ENCODE measurements at places on chromosomes 16 and 17.

DNA sequence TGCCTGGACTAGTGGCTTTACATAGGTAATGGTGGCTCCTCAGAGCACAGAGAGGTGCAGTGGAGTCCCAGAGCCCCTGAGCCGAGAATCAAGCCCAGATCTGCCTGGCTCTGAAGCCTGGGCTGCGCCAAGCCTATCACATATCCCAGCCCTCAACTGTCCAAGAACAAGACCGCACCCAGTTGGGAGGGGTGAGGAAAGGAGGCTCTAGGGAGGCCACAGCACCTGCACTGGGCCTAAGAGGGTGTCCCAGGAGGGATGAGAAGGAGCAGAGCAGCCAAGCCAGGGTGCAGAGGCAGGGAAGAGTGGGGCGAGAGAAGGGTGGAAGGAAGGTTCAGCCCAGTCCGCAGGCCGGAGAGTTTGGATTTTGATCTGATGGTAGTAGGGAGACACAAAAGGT is 941 bp upstream of the RNF112 start:
- ATAC-seq: no peak

- no peak for ATAC-seq
Observed at GRCh38 chr17:9646546-9646885, 1.2 kb downstream of the USP43 start.

DNA sequence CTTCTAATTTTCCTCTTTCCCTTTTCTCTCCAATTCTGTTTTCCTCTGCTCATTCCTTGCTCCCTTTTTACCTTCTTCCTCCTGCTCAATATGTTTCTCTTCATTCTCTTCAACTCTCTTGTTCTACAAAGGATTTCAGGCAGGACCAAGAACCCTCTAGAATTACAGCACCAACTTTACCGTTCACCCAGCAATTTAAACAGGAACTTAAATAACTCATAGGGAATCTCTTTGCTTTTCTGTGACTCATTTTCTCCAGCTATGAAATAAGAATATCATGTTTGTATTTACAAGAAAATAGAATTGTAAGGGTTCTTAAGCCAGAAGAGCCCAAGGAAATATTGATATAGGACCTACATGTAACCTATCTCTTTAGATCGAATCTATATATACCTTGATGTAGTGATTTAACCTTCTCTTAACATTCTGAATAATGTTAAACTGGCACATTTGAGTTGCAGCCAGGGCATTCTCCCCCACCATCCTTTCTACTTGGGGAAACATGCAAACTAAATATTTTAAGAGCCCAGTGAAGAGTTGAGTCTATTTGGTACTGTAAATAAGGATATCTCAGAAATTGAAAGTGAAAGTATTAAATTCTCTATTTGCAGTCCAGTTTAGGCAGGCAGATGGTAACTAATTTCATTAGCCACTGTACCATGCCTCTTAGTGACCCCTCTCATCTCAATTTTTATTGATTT is 137.0 kb downstream of the ANKFN1 start:
- peak; percentile 36 for ATAC-seq

DNA sequence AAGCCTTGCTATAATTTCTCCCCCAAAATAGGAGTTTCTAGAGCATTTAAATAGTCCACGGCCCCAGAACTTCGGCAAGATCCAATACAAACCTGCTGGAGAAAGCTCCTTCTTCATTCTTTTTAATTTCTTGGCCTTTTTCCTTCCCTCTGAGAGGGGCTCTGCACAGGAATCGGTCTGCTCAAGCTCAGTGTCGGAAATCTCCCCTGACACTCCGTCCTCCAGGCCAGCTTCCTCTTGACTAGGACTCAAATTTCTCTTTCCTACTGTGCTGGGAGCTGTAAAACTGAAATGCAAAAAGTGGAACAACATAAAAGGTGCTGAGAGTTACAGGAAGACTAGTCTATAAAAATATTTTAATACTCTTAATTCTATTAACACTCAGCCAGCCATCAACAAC is 183.3 kb downstream of the PARN start:
- ATAC-seq: no peak

DNA sequence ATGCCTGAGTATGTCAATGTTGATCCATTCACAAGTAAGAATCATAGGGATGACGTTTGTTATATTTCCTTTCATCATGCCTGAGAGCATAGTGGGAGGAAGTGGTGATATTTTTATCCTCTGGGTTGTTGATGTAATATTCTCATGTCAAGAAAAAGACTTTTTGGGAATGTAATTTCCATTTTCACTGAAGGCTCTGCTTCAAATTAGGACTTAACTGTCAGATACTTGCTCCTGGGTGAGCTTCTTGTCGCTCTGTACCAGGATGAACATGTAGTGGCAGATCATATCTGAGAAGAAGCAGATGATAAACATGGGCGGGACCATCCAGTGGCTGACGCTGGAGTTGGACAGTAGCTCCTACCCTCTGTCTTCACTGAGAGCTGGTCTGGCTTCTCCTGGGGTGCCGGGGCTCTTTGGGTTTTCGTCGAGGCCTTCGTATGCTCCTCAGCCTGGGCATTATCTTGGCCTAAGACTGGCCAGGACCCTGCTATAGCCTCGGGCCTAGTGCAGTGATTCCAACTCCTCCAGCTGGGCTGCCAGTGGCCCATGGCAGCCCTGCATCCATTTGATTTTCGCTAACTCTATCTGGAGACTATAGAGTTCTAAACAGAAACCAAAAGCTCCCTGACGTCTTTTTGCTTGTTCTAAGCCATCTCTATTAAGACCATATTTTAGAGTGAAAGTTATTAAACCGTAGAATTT is 19.7 kb downstream of the CYB5B start:
- ATAC-seq: no peak

DNA sequence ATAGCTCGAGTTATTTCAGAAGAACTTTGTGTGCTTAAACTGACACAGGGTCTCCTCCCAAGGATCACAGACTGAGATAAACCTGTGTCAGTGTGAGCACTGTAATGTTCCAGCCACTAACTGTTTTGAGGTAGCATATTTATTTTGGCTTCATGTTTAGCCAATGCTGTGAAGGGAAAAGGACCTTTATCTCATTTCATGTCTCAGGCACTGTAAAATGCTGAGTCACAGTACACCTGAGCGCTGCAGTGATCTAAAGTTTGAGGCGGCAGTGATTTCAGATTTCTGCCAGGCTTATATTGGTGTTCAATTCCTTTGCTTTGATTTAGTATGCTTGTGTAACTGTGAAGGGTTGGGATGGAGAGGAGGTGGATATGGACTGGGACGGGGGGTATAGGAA is 3.1 kb upstream of the DNAJA2 start:
- ATAC-seq: no peak

DNA sequence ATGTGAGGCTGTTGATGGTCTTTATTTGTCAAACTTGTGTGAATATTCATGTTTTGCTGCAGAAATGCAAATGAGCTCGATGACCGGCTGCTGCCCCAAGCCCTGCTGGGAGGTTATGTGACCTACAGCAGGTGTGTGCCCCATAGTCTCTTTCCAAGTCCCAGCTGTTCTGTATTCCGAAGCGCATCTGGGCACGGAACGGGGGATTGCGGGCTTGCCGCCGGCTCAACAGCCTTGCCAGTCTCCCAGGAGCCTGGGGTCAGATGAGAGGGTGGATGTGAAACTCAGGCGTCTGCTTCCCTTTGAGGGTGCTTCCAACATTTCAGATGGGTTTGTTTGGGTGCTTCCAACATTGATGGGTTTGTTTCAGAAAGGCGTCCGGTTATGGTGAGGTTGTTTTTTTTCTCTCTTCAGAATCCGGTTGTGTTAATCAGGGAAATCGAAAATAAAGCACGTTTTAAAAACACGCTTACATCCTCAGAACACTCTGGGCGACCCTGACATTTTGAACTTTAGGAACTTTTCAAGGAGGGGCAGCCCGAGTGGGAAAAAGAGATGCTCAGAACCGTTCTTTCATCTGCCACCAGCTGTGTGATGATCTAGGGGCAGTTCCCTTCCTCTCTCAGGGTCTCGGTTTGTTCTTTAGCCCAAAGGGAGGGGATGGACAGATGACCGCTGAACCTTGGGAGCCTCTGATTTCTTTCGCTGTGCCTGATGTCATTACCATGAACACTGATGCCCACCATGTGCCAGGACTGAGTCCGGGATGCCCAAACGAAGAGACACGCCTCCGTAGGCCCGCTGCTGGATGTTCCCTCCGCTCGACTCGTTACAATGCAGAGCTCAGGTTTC is 47.8 kb upstream of the AMZ2 start:
- no peak for ATAC-seq

- no peak for ATAC-seq
Observed at GRCh38 chr16:48432136-48432535, 46.9 kb upstream of the SIAH1 start.

- no peak for ATAC-seq
Observed at GRCh38 chr16:83366228-83366627, 441.6 kb upstream of the HSBP1 start.

DNA sequence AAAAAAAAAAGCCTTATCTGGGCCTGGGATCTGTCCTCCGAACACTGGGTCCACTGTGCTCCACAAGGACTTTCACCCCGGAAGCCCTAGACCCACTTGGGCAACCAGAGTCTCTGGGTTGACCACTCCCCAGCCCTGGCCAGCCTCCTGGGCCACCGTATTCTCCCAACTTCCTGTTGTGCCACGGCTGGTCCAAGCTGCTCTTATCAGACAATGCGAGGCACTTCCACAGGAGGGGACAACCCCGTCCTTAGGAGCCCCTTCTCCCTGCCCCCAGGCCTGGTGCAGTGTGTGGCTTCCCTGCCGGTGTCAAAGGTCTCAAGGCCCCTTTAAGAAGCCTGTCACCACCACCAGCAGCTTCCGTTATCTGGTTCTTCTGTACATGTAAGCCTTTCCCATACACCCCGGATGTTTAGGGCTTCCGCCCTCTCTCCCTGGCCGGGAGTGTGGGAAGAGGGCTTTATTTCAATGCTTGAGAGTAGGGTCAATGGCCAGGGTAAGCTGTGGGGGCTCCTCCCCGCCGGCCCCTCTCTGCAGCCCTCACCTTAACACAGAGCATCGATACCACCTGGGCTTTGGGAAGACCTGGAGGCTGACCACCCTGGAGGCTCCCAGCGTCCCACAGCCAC is 313.0 kb downstream of the SEC14L1 start:
- no peak for ATAC-seq

DNA sequence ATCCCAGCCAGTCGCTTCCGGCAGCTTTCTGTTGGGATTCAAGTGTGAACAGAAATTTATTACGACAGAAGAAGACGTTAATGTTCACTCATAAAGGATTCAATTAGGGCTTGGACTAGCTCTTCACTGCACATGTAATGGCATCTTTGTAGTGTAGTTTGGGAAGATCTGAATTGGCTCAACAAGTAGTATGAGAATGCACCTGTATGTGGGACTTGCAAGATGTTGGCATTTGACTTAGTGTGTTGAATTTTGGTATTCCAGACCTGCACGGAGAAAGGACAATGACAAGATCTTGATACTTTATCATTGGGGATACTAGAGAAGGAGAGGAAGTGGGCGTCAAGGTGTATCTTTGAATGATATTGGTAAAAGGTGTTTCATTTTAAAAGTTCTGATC is 1.2 kb downstream of the PSMD11 start:
- no peak for ATAC-seq

DNA sequence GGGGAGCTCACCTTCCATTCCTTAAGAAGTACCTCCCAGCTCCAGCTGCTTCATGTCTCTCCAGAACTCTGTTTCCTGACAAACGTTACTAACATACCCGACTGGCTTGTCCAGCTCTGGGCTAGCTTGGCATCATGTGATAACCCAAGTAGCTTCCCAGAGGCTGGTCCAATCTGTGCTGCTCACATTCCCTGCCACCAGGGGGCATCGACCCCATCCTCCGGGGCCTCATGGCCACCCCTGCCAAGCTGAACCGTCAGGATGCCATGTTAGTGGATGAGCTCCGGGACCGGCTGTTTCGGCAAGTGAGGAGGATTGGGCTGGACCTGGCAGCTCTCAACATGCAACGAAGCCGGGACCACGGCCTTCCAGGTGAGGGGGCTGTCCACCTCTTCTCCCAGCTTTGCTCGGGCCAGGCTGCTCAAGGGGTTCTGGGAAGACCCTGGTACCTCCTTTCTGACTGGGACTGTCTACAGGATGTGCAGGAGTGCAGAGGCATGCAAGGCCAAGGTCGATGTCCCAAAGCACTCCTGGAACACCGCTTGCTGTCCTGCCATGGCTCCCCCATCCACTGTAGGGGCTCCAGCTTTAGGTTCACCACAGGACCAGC is 7.6 kb downstream of the EPX start:
- ATAC-seq: peak; percentile 48

DNA sequence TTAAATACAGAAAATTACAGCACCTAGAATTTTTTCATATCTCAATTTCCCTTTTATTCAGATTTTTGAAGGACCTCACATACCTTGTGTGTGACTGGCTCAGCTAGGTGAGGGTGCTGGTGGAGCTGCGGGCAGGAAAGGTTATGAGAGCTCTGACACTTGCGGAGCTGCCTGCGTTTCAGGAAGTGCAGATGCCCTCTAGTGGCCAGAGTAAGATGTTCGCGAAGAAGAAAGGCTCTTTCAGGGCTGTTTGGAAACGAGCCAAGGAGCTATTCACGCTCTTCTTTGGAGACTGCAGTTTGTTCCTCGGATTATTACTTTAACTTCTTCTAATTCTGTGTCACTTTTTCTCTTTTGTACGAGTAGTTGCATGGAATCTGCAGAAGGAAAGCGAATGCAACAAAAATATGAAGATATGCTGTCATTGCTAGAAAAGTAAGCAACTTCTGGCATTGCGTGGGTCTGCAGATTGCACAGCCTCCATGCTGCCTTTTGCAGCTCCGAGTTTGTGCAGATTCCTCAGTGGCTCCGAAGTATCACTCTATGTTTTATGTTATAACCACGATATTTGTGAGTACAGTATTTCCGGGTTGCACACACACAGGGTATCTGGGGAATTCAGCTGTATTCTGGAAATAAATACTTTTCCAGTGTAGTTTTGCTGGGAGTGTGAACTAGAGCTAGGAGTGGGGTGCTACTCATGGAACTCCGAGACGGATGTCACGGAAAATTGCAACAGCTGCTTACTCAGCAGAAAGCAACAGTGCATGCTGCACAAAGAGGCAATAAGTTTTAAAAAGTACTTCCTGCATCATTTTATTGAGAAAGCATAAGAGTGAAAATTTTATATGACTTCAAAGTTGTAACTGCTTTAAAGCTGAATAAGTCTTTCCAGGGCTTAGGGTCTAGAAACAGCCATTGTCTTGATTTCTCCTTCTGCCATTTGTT is 46.3 kb downstream of the DNAH9 start:
- ATAC-seq: peak; percentile 89

DNA sequence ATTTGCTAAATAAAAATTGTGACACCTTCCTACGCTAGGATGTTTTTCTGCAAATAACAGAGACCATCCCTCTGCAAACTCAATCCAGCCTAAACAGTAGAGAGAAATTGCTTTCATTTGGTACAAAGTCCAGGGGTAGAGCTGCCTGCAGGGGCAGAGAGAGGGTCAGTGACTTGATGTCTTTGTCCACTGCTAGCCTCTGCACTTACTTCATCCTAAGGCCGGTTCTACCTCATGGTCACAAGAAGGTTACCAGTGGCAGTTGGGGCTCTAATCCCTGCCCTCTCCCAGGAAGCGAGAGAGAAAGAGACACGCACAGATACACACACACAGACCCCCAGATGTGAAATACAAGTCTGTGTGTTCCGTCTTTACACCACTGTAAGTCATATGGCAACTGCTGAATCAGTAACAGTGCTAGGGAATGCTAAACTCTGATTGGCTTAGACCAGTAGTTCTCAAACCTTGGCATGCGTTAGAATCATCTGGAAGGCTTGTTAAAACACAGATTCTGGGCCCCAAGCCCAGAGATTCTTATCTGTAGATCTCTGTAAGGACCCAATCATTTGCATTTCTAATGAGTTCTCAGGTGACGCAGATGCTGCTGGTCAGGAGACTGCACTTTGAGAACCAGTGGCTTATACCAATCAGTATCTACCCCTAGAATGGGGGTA is 13.1 kb upstream of the LPCAT2 start:
- no peak for ATAC-seq
